ENCODE measurements at places on chromosomes 12 and 14.

DNA sequence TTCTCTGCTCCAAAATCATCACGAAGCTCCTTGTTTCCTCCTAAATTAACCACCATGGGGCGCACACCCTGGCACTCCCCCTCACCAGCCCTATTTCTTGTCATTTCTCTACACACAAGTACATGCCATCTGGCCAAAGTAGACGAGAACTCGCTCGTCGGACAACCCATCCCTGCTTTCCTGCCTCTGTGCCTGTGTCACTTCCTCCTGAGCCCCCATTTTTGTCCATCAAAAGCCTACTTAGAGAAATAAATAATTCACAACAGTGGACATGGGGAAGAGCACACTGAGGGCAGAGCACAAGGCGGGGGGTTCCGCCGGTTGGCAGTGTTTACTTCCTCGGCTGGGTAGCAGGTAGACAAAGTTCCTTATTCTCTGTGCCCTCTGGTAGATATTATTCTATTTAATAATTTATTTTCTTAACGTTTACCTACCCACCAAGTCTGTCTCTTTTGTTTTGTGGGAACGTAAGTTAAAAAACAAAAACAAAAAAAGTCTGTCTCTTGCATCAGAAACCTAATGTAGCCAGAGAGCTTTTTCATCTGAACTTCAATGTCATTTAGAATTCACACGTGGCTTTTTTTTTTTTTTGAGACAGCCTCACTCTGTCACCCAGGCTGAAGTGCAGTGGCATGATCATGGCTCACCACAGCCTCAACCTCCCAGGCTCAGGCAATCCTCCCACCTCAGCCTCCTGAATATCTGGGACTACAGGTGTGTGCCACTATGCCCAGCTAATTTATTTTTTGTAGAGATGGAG, 6.0 kb downstream of the VPS37B start:
- DNase-seq = no peak

DNA sequence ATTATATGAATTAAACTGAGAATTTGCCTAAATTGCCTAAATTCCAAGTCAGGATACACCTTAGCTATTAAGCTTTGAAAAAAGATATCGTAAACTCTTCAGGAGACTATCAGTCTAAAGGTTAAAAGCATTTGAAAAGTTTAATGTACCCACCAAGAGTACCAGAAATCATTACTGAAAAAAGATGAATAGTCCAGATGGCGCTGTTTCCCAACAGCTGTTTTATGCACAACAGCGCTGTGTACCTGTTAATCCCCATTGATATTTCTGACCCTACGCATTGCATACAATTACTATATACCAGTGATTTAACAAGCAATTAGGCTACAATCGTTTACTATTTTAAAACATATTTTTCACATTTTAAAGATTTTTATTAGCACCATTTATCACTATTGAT, 185.0 kb downstream of the PLCZ1 start:
- DNase-seq = no peak

DNA sequence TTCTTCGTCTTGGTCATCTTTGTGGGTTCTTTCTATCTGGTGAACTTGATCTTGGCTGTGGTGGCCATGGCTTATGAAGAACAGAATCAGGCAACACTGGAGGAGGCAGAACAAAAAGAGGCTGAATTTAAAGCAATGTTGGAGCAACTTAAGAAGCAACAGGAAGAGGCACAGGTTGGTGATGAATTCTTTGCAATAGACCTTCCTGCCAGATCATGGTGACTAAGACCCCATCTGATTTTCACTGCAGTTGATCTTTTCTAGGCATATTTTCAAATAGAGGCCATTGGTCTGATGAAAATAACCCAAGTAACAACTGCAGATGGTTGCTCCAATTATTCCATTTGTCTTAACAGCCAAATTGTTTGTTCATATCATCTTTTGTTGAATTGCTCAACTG, 114.4 kb downstream of the SCN8A start:
- no peak for DNase-seq

GRCh38 chr14:98189062-98189461, 1082.9 kb downstream of the BCL11B start:
- no peak for DNase-seq

DNA sequence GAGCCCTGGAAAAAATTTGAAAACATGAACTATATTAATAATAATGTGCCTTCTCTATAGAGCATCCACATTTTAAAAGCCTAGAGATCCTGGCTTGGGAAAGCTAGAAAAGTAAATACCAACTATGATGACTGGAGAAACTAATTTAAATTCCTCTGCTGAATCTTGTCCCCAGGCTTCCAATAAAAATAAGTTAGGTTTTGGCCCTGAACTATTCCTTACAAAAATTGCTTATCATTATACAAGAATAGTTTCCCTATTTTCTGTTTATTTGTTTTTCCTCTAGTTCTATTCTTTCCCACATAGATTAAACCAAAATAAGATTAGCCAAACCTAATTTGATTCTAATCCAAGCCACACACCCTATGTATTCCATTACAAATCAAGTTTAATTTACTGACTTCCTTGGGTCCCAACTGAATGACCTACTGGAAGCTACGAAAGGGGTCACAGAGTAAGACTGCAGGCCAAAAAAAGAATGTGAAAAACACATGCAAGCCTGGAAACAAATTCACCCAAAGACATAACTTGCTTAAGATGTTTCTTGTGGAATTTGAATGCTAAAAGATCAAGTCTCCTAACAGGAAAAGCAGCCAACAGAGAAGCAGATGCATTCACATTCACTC, 133.0 kb downstream of the PAWR start:
- DNase-seq = no peak

DNA sequence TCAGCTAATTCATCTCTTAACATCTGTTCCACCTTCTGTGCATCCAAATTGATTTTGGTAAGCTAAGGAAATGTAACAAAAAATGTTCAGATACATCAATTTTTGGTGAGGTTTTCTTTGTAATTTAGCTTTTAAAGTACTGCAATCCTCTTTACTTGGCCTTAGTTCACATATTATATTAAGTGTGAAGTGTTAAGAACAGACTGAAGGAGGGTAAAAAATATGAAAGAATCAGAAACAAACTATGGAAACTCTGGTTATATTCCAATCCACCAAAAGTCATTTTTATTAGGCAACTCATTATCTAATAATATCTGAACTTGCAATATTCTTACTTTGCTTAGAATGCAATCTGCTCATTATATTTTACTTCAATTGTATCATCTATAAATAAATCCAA, 49.1 kb downstream of the CEP290 start:
- no peak for DNase-seq

GRCh38 chr14:42782754-42783153, 1176.1 kb downstream of the LRFN5 start:
- no peak for DNase-seq

DNA sequence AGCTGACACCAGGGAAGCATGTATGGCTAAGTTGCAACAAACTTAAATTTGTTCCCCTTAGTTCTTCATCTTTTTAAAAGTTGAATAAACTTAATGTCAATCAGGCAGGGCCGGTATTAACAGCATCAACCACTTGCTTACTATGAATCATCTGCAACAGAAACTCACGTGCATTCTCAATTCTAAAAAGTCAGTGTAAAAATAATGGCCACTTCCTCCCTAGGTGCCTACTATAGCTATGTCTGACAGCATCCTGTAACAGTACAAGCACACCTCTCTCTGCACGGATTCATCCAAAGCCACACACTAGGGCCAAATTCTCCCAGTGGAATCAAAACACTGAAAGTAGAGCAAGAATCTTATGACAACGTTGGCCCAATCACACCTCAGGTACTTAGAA, 48.6 kb downstream of the PPP1R36 start:
- DNase-seq = no peak

- no peak for DNase-seq
Observed at GRCh38 chr12:14665354-14666348, 30.7 kb downstream of the GUCY2C start.

GRCh38 chr12:53844994-53845844, 93.4 kb upstream of the HOXC13 start:
- no peak for DNase-seq

DNA sequence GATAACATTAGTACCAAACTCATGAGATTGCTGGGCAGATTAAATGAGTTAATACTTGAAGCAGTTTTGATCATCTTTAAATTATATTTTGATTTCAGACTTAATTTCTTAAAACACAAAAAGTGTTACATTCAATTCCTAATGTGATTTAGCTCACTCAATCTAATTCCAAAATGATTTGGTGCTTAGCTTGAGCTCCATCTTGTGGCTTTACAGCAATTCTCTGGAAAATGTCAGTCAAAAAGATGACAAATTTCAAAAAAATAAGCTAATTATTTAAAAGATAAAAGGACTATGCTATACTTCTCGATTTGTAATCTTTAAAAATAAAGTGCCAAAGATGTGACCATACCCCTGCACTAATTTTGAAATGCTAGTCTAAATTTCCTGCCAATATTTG, 10.1 kb downstream of the LLPH start:
- no peak for DNase-seq

DNA sequence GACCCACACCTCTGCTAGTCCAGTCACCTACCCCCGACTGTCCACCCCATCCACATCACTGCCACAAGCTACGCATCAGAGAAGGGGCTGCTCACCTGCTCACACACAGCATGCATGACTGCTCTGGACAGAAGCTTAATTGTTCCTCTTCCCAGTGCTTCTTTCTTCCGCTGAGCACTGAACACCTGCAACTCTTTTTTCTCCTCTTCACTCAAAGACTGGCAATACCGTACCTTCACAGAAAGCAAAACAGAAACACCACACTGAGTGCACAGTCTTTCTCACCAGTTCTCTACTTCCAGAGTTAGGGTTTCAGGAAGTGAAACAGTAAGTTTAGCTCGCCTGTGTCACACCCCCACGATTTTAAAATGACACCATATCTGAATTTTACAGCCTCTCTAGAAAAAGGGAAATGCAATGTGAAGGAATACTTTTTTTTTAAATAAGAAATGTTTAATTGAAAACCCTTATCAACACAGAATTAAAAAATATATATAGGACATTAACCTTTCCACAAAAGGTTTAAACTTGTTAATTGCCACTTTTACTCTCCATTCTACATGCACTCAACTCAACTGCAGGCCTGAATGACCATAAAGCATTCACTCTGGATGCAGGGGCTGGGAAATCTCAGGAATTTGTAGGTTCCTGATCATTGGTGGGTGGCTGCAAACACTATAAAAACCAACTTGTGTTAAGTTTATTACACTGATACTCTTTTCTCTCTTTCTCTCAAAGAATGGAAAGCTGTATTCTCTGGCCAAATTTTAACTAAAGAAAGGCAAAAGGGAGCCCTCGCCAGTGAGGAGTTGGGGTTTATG, 120.0 kb downstream of the PRICKLE1 start:
- DNase-seq = no peak

GRCh38 chr14:61266891-61267740, 14.0 kb downstream of the TMEM30B start:
- DNase-seq = no peak

- no peak for DNase-seq
Observed at GRCh38 chr12:30117483-30117882, 333.7 kb upstream of the TMTC1 start.

- DNase-seq = no peak
Observed at GRCh38 chr12:32108787-32109186, 2.1 kb downstream of the BICD1 start.

- DNase-seq = peak; percentile 90
Observed at GRCh38 chr12:58310809-58311622, 369.6 kb downstream of the ATP23 start.

GRCh38 chr12:9642606-9643265, 26.8 kb upstream of the CLEC2D start:
- DNase-seq = no peak

DNA sequence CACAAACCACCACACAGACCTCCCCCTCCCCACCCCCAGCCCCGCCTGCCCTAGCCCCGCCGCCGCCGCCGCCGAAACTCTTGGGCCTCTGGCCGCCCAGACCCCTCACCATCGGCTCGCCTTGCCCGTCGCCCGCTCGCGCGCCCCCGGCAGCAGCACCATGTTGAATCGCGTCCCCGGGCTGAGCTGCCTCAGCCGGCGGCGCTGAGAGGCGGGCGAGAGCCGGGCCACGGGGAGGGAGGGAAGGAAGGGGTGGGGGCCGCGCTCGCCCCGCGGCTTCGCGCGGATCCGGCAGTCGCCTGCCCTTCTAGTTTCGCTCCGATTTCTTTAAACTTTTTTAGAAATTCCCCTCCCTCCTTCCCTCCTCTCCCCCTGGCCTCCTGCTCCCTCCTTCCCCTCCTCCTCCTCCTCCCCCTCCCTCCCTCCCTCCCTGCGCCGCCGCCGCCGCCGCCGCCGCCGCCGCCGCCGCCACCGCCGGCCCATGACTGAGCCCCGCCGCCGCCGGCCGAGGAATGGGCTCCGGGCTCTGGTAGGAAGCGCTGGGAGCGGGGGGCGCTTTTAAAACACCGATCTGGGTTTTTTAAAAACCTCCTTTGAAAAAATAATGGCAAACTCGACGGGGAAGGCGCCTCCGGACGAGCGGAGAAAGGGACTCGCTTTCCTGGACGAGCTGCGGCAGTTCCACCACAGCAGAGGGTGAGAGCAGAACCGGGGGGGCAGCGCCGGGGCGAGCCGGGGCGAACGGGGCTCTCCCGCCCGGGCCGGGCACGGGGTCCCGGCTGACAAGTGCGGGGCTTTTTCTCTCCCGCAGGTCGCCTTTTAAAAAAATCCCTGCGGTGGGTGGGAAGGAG, at the start of gene ARID2:
Gene ARID2, plus strand, starts transcription at position 474 of the 851 bp plus-strand sequence. Its CDS starts 131 bp downstream, at position 605.
- DNase-seq = no peak

- no peak for DNase-seq
Observed at GRCh38 chr12:19093218-19093617, 36.3 kb upstream of the PLEKHA5 start.

GRCh38 chr14:51504669-51505068, 147.0 kb upstream of the FRMD6 start:
- DNase-seq = no peak

GRCh38 chr12:14473707-14474287, 93.9 kb downstream of the PLBD1 start:
- DNase-seq = no peak

DNA sequence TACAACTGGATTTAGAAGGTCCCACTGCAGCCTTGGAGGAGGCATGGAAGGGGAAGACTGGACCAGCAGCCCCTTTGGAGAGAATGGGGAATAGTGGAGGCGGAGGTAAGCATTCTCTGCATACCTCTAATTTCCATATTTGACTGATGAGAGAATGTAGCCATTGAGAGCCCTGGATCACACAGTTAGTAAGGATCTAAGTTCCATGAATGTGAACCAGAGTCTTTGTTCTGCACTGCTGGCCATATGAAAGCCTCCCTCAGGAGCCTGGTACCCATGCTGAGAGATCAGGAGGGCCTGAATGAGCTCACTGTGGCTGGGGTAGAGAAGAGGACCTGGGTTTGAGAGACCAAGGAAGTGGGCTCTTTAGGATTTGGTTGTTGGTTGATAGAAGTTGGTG, 192.1 kb downstream of the TMEM132C start:
- DNase-seq = no peak

DNA sequence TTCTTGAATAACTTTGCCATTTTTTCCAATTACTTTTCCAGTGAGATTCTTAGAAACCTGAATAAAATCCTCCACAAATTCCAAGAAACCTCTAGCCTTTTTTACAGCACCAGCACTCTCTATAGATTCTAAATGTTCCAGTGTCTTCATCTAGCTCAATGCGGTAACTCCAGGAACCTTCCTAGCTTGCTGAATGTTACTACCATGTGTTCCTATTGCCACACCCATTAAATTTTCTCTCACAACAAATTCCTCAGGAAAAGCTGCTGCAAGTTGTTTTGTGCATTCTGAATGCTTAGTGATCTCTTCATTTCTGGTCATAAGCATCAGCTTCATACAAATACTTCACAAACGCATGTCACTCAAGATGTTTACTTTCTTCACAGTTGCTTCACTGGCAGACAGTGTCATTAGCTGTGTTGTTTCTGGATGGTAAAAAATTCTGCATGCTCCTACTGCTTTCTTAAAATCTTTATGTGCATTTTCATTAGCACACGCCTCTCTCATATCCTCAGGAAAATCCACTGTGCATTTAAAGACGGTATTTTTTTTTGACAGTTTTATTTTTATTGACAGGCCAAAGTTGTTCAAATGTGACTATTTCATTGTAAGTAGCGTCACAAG, 106.7 kb downstream of the PPHLN1 start:
- DNase-seq = no peak

Data from astrocyte of the cerebellum (primary cell).